Activated CD4-positive, alpha-beta memory T cell treated with anti-CD3 and anti-CD28 coated beads for 36 hours (primary cell): ENCODE measurements at places on chromosomes 7 and 10. TPM values are rescaled to one million over a fixed set of nuclear protein-coding genes. Genes with fewer than 3 reads are reported as not detected.
A peak's percentile ranks its signal among the peaks of the same experiment; 100 is the strongest.

DNA sequence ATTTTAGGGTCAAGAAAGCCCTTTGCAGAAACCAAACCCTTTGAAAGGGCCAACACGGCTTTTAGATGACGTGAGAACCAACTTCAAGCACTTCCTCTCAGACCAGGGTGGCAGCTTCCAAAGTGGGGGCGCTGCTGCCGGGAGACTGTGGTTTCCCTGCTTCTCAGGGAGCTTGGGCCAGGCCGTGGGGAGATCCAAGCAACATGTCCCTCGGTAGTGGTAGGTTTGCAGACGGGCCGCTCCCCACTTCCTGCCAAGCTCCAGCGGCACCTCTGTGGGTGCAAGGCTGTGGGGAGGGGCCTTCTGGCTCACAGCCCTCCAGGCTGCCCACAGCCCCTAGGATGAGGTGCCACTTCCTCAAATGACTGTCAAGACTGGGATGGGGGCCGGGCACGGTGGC, 132.4 kb downstream of the FAM53B start:
- DNase-seq, result peak; percentile 63

DNA sequence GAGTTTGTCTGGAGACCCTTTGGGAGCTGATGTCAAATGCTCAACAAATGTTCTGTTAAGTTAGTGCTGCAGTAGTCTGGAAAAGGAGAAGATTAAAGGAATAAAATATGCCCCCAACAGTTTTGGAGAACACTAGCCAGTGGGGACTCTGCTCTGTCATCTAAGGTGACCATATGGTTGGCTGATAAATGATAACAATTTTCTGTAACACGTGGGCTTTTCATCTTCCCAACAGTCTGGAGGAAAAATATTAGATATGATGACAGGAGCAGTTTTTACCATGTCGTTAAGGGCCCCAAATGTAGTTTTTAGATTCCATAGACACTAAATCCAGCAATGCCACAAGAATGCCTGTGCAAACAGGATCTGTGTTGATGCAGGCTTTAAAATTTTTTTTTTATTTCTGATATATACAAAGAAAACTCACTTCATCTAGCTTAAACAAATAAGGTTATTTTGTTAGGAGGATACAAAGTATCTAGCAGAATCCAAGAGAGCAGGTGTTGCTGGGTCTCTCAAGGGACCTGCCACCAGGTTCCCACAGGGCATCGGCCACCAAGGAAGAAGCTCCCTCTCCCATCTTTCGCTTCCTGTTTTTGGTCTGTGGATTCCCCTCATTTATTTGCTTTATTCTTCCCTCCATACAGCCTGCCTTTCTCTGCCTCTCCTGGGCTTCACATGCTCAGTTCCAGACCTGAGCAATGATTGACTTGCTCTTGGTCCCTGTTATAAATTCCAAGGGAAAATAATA, 6.2 kb upstream of the CFAP58 start:
- DNase-seq, result no peak

DNA sequence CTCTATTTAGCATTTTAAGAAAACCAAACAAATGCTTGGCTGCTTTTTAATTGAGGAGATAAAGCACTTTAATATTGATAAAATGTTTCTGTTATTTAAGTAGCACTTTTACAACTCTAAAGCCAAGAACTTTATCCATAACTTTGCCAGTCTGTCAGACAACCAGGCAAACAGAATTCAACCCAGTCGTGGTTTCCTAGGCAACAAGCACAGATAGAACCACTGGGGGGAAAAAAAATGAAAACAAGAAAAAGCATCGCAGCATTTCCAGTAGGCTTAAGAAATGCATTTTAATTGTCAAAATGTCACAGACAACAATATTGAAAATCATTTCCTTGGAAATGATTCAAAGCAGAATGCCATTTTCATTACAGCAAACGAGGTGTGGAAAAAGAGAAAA, 323.4 kb downstream of the PARD3 start:
- DNase-seq, result no peak

DNA sequence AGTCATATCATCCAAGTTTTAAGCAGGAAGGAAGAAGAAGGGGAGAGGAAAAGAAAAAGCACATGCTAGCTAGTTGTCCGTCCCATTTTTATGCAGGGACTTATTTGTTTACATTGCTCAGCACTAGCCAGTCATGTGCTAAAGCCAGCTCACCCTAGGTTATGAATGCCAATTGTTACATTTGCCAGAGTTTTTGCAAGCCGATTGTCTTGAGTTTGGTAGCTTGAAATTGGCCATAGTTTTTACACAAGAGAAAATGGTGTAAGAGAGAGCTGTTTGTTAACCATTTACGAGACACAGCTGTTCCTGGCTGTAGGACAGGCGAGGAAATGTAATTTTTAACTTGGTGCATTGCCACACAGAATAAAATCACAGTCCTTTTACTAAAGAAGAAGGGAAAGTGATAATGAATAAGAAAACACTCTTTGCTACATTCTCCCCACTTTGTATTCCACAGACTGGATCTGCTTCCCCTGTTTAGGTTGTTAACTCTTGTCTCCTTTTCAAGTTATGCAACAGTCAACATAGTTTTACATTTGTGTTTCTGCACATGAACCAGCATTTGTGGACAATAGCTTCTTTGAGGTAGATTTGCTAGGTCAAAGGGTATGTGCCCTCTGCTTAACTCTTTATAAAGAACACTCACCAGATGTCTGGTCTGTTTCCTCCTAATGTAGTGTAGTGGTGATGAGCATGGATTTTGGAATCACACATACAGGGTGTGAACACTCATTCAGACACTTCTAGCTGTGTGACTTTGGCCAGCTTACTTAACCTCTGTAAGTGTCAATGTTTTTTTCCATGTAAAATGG, 357.2 kb downstream of the LRMDA start:
- DNase-seq, result no peak

DNA sequence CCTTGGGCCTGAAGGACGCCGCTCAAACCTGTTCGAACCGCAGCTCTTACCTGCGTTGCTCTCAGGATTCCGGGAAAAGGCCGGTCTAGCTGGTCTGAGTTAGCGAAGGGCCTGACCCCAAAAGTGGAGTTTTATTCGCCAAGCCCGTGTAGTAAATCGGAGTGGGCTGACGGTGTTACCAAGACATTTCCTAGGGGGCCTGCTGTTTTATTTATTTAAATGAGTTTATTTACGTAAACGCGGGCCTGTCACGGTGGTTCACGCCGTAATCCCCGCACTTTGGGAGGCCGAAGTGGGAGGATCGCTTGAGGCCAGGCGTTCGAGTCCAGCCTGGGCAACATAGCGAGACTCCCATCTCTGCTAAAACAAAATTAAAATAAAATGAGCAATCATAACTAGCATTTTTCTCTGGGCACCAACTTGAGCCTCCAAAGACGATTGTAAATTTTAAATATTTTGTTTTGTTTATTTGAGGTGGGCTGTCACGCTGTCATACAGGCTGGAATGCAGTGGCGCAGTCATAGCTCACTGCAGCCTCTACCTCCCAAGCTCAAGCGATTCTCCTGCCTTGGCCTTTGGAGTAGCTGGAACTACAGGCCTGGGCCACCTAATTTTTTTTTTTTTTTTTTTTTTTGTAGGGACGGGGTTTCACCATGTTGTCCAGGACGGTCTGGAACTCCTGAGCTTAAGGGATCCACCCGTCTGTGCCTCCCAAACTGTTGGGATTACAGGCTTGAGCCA, 903 bp downstream of the ZNF655 start:
- no peak for DNase-seq

DNA sequence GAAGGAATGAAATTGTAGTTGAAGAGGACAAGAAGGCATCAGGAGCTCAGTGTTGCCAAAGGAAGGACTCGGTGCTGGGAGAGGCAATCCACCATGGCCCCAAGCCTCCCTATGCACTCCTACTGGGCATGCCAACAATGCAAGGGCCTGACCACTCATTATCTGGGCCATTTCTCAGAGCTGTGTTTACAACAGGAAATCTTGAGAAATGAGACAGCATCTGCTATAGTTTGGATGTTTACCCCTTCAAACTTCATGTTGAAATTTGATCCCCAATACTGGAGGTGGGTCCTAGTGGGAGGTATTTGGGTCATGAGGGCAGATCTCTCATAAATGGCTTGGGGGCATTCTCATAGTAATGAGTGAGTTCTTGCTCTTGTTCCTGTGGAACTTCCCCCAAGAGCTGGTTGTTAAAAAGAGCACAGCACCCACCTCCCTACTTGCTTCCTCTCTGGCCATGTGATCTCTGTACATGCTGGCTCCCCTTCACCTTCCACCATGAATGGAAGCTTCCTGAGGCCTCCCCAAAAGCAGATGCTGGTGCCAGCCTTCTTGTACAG, 50.8 kb upstream of the AOAH start:
- no peak for DNase-seq

DNA sequence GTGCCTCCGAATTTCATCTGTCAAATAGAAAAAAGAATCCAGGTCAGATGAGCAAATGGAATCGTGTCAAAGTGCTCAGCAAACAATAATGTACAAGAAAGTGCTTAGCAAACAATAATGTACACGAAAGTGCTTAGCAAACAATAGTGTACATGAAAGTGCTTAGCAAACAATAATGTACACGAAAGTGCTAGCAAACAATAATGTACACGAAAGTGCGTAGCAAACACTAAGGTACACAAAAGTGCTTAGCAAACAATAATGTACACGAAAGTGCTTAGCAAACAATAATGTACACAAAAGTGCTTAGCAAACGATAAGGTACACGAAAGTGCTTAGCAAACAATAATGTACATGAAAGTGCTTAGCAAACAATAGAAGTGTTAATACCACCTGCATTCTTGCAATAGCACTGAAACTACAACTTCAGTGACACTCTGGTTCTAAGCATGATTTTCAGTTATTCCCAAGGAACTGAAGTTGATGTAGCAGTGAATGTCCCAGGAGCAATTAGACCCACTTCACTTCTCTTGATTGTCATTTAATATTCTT, 33.4 kb upstream of the MYL10 start:
- no peak for DNase-seq

DNA sequence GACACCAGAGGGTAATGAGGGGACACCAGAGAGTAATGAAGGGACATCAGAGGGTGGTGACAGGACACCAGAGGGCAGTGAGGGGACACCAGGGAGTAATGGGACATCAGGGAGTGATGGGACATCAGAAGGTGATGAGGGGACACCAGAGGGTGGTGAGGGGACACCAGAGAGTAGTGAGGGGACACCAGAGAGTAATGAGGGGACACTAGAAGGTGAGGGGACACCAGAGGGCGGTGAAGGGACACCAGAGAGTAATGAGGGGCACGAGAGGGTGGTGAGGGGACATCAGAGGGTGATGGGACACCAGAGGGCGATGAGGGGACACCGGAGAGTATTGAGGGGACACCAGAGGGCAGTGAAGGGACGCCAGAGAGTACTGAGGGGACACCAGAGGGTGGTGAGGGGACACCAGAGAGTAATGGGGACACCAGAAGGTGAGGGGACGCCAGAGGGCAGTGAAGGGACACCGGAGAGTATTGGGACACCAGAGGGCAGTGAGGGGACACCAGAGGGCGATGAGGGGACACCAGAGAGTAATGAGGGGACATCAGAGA, 10.6 kb downstream of the NACAD start:
- DNase-seq, result peak; percentile 8

DNA sequence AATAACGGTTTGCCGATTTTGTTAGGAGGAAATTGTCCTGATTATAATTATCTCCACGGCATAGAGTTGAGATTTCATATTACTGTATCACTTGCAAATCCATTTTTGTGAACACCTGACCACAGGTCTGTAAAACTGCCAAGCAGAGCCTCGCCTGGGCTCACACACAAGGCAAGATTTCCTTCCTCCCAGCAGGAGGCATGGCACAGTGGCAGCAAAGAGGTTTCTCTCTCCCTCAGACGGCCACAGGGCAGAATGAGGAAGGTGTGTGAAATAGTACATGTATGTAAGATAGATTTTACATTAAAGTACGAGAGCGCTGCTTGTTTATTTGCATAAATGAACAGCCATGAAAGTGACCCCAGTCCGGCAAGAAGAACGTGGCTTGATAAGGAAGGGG, 130.1 kb downstream of the CELF2 start:
- peak; percentile 46 for DNase-seq

The NME8 gene
- total RNA-seq, result not detected
